ENCODE measurements at places on chromosomes 16 and 17.

- no peak for DNase-seq
Observed at GRCh38 chr16:17027488-17028129, 443.2 kb downstream of the XYLT1 start.

GRCh38 chr16:78137782-78138616 is 38.5 kb downstream of the WWOX start:
- no peak for DNase-seq

- DNase-seq: no peak
Observed at GRCh38 chr17:27554152-27554551, 76.8 kb upstream of the LGALS9 start.

DNA sequence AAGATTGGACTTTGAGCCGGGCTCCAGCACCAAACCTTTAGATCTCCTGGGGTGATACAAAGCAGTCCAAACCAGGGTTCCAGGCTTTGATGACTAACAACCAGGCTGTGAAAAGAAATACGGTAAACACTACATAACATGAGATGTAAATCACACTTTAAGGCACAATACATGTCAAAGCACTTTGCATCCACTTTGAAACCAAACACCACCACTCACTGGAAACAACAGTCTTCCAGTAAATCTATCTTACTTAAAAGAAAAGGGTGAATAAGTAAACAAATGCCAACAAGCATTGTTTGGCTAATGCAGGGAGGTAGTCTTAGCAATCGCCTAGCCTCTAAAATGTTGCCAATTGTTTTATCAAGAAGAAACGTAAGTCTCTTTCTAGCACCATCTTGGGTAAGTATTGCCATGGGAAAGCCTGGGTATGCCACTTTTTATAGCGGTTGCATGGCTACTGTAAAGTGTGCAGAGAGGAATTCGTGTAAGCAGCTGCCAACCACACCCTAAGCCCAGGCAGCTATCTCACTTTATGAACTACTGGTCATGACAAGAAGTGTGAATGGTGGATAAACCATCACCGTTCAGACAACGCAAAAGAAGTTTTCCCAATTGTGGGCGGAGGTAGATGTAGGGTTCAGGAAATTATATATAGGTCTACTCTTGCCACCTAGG is 267.4 kb upstream of the PSMD7 start:
- no peak for DNase-seq

DNA sequence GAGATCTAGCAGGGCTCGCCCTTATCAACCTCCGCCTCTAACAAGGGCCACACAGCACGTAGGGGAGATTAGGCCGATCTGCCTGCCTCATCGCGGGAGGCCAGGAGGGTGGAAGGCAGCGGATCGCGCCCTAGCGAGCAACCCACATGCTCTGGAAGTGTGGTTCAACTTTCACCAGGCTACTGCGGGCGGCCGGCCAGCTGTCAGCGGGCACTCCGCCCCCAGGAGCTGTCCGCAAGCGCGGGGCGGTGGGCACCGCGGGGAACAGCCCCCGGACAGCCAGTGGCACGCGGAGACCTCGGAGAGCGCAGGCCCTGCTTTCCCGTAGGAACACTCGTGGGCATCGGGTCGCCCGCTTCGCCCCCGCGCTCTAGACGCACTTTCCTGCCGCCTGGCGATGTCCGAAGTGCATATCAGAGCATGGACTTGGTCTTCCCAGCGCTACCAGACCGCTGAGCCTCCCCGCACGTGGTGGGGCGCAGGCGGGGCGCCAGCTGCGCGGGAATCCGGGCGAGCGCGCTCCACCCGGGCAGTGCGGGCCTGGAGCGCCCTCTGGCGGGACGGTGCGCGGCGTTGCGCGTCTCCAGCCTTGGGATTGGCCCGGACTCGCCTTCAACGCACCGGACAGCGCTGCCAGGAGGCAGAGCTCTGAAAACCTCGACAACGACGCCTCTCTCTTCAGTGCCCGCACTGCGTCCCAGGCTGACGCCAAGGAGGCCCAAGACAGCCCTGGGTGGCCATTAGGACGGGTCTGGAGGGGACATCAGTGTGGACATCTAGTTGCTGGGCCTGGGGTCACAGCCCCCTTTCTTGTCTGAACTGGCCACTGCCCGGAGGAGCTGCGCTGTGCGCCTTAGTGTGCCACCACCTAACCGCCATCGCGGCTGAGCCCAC is 3.6 kb upstream of the ZNHIT3 start:
- DNase-seq: peak; percentile 84

DNA sequence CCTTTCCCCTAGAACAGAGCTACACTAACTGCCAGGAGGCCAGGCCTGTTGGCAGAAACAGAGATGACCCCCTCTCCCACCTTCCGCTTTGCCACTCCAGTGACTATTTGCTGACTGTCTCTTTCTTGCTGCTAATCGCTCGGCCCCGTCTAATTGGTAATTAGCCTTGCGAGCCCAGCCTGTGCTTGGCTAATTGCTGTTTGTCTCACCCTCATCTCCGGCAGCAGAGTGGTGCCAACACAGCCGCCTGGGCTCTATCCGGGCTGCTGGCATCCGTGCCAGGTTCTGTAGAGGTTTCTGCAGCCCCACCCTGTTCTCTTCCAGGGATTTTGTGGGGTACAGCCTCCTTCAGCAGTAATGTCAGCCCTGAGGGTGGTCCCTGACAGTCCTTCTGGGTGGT is 27.4 kb upstream of the PHB1 start:
- peak; percentile 56 for DNase-seq

GRCh38 chr17:81393684-81394376 is 1.4 kb upstream of the BAHCC1 start:
- peak; percentile 100 for DNase-seq

- DNase-seq: no peak
Observed at GRCh38 chr17:35807371-35808144, 1.7 kb upstream of the TAF15 start.

- DNase-seq: no peak
Observed at GRCh38 chr16:4915226-4915761, 21.7 kb downstream of the PPL start.

GRCh38 chr16:27236635-27237218 is 31.8 kb downstream of the NSMCE1 start:
- no peak for DNase-seq

DNA sequence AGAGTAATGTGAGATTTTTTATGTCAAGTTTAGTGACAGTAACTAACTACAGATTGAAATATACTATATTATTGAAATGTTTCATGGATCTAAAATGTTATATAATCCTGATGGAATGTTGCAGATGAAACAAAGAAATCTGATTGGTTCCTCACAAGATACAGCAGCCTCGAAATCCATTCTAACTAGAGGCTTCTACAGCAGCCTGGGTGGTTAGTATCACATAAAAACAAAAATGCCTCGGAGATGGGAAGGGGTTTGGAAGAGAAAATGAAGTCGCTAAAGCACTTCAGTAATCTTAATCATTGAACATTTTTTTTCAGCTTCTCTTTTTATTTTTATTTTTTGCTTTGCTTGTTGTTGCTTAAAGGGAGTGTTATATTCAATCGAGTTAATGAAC is 75.2 kb downstream of the TANC2 start:
- DNase-seq: no peak

DNA sequence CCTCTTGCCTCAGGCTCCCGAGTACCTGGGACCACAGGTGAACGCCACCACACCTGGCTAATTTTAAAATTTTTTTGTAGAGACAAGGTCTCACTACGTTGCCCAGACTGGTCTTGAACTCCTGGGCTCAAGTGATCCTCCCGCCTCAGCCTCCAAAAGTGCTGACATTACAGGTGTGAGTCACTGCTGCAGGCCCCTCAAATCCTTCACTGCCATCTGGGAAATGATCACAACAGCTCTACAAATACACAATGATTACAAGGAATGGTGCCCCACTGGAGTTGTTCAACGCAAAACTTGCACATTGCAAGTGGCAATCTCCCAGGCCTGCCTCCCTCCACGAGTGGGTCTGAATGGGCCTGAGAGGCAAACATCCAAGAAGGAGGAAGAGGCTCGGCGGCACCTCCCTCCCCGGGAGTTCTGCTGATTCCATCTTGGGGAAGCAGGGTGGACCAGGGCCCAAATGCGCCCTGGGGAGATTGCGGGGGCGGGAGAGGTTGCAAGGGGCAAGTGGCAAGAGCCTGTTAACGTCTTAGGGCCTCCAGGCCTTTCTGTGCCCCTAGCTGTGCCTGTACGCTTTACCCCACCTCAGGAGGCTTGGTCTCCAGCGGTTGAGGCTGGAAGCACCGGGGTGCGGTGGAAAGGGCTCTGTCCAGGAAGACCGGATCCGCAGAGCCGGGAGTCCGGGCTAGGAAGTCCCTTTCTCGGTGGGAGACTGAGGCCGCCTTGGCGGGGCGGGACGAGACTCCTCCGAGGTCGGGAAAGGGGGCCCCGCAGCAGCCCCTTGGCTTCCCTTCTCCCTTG is 656 bp upstream of the IGFBP4 start:
- DNase-seq: no peak

DNA sequence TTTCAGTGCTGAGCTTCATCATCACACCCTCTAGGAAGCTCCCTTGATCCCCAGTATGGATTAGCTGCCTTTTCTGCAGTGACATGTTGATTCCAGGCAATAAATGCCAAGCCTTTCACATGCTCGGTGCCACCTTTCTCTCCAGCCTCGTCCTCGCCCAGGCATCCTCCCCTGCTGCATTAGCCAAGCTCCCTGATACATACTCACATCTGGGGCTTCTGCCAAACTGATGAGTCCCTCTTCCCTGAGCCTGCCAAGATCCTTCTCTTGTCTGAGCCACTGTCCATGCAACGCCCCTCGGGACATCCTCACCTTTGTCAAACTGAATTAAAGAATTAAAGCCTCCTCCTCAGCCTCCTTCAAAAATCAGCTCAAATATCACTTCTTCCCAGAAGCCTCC is 538.5 kb upstream of the CDH11 start:
- DNase-seq: no peak

DNA sequence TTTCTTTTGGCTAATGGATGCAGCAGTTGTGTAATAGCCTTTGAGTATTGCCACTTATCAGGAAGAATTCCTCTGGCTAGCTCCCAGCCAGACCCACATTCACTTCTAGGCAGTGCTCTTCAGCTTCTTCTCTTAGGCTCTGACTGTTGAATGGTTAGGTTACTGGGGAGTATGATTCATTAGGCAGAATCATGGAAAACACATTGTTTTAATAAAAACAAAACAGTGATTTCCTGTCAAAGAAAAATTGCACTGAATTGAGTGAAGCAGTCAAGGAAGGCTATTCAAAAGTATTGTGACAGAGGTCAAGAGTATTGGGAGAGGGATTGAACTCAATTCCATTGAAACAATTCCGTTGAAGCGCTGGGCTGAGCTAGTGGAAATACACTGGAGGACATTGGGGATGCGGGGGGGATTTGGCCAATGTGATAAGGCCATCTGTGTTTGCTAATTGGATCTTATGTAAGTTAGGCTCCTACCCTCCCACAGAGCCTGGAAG is 68.0 kb downstream of the CNTNAP4 start:
- DNase-seq: no peak

DNA sequence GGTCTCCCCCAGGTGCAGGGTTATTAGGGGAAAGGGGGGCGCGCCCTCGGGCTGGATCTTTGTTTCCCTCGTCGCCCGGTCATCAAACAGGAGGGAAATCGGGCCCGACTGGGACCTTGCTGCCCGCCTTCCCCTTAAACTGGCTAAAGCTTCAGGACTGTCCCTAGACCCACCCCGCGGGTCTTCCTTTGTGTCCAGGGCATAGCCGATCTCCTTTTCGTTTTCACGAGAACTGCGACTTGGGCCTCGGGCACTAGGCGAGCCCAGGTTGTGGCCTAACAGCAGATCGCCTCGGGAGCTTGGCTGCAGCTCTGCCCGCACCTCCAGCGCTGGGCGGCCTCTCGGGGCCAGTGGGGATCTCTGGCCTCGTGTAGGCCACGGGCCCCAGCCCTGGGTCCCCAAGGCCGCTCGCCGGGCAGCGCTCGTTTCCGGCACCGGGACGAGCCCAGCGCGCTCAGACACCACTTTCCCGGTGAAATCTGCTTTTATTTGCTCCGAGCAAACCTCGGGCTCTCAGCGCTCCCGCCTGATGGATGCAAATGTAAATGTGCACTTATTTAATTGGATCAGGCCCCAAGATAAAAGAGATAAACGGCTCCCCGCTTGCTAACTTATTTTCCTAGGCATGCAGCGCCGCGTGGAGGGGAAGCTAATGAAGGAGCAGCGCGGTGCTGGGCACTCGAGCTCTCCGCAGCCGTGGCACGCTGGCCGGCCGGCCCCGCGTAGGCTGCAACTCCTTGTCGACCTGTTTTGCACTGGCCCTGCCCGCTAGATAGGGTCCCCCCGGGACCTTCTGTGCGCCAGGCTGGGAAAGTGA is 7.8 kb downstream of the IRX5 start:
- DNase-seq: peak; percentile 73

DNA sequence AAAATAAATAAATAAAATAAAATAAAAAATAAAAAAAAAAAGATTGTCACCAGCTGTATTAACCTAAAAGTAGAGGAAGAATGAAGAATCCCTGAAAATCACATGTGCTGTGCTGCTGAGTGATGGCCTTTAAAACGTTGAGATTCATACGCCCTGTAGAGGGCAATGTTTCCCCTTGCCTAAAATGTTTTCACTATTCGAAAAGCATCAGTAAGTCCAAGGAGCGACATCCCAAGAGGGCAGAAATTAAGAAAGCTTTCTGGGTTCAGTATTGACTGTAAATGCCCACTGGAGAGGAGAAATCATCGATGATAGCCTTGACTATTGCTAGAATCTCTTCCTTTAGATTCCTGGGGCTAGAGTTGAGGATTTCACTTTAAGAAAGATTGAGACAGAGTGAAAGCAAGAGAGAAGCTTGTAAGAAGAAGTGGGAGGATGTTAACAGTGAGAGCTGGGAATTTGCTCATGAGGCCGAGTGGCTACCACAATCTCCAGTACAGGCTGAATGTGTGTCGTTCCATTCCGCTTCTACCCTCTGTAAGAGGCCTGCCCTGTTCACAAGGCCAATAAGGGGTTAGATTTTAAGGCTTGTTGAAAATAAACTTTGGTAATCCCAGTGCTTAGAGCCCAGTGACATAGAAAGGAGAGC is 170.8 kb upstream of the FAM20A start:
- DNase-seq: no peak

GRCh38 chr17:42429726-42430447 is 6.8 kb upstream of the CAVIN1 start:
- DNase-seq: no peak

DNA sequence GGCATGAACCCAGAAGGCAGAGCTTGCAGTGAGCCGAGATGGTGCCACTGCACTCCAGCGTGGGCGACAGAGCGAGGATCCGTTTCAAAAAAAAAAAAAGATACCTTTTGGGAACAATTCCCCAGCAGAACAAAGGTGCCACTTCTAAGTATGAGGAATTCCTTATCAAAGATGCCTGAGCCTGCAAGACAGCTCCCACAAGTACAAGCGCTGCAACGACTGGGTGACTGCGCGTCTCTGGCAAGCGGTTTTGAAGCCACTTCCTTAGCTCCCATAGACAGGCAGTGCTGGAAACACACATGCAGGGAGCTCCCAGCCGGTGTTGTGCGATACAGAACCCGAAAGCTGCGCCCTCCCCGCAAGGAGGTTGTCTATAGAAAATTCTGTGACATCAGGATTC is 60.5 kb downstream of the ADCY9 start:
- DNase-seq: no peak

DNA sequence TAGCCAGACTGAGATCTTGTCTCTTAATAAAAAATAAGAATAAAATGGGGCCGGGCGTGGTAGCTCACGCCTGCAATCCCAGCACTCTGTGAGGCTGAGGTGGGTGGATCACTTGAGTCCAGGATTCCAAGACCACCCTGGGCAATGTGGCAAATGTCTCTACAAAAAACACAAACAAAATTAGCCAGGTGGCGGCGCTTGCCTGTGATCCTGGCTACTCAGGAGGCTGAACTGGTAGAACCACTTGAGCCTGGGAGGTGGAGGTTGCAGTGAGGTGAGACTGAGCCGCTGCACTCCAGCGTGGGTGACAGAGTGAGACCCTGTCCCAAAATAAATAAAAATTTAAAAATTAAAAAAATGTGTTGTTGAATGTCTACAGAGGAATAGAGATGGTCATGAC is 2.9 kb upstream of the DEF8 start:
- no peak for DNase-seq

Data from chondrocyte (in vitro differentiated cells).